ENCODE measurements at places on chromosomes 3 and 15.

GRCh38 chr15:61157933-61158332 is 71.2 kb downstream of the RORA start:
- no peak for DNase-seq

- DNase-seq, result peak; percentile 86
These were observed 1.5 kb upstream of the FBXO22 start for GRCh38 chr15:75902129-75902557.

- no peak for DNase-seq
These were observed 105.5 kb upstream of the ICE2 start for GRCh38 chr15:60584355-60584998.

DNA sequence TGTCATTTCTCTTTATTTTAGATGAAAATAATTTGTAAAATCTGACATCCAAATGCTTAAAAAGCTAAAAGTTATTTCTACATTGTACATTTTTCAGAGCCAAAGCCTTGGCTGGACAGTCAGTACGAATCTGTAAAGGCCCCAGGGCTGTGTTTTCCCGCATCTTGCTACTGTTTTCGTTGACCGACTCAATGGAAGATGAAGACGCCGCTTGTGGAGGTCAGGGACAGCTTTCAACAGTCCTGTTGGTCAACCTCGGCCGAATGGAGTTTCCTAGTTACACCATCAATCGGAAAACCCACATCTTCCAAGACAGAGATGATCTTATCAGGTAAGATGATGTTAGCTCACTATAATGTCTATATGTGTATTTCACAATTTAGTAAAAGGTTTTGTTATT is 10.0 kb downstream of the FAN1 start:
- DNase-seq, result no peak

DNA sequence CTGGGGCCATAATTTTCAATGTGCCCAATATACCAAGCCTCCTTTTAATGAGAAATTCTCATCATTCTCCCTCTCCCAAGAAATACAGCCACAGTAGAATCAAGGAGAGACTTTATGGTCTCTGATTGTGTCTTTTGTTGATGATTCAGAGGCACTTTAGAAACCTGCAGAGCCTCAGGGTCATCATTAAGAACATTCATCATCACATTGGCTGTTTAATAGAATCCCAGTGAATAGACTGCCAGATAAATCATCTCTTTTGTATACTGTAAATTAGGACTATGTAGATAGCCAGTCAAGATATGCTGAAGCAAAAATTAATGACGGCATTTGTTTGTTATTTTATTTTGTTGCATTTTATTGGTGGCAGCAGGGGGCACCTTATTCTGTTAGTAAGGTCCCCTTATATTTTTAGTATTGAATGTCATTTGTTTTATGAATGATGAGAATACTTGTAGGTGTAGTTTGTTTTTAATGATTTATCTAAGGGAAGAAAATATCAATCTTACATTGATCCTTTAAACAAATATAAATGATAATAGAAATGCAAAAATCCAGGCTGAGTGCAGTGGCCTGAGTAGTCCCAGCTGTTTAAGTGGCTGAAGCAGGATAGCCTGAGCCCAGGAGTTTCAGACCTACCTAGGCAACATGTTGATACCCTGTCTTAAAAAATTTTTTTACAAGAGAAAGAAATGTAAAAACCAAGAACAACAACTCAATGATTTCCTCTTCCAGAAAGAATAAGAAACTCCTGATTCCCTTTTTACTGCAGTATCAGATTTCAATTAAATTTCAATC is 138.8 kb downstream of the ZBBX start:
- DNase-seq, result no peak

DNA sequence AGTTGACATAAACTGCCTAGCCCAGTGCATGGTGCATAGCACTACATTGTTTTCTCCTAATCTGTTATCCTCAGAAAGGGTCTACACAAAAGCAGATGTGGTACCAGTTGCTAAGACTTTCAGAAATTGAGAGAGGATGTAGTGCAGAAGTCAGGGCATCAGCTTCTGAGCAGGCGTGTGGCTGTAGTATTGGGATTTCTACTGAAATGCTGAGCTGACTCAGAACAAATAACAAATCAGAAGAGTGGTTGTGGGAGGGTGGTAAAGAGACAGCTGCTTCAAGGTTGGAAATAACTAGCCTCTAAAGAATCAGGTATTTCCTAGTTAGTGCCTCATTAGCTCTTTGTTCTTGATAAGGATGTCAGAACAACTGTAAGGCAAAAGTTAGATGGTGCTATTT is 161.3 kb downstream of the AKAP13 start:
- no peak for DNase-seq

DNA sequence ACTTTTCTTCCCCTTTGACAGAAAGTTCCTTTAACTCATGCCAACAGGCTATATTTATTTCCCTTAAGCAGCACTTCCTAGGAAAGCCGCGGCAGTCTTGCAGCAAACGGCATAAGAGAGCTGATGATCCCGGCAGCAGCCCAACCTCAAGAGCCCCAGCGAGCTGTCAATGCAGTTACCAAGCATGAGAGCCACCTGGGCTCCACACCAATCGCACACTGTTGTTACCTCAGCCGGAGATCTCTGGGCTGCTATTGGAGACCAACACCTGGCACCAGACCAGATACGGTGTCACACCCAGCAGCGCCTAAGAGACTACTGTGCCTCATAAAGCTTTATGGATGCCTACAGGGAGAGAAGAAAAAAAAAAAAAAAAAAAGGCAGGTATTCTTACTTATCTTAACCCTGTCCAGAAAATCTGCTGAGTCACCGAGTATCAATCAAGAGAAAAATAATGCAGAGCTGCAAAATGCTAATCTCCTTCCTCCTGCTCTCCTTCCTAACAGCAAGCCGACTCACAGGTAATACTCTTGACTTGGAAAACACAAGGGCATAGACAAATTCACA is 11.7 kb downstream of the ABCC5 start:
- DNase-seq, result peak; percentile 95

- DNase-seq, result no peak
These were observed 65.5 kb downstream of the SSUH2 start for GRCh38 chr3:8579096-8579495.

DNA sequence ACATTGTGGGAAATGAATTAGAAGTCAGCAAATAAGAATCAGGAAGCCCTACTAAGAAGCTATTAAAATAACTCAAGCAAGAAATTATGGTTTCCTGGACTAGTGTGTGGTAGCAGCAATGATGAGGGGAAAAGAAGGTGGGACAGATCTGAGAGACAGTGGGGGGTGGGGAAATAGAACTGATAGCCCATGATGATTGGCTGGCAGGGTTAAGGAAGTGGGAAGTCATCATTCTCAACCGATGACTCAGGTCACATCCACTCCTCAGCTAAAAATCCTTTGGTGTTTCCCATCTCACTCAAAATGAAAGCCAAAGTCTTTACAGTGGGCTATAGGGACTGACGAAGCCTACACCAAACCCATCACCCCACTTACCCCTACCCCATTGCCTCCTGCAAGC is 153.9 kb upstream of the ARHGEF26 start:
- DNase-seq, result no peak

- DNase-seq, result no peak
These were observed 110.0 kb upstream of the ARPP21 start for GRCh38 chr3:35529337-35529736.

DNA sequence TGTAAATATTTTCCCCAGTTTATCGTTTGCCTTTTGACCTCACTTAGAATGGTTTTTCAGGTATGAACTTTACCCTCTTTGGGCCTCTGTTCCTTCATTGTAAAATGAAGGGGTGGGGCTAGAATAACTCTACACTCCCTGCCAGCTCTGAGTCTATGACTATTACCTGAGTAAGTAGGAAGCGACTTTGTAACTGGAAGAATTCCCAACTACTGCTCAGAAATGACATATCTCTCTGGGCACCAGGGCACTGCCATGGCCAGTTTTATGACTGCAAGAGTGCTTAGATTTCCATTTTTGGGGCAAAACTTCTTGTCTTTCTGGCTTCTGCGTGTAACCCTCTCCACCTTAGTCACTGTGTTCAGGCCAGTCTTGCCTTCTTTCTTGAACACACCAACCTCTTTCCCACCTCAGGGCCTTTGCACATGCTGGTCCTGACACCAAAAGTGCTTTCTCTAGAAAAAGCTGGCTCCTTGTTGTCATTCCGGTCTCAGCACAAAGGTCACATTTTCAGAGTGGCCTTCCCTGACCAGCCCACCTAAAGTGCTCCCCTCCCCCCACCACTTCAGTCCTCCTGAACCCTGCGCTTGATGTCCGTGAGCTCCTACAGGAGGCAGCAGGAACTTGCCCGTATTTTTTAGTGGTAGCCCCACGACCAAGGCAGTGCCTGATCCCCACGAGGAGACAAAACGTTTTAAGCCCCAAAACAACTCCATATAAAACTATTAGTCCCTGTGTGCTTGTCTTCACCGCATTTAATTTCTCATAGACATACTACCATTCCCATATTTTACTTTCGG is 25.6 kb downstream of the CDCP1 start:
- DNase-seq, result no peak

GRCh38 chr3:108527817-108528216 is 17.4 kb upstream of the MYH15 start:
- no peak for DNase-seq

GRCh38 chr3:101383656-101384055 is 63.3 kb upstream of the IMPG2 start:
- DNase-seq, result no peak

DNA sequence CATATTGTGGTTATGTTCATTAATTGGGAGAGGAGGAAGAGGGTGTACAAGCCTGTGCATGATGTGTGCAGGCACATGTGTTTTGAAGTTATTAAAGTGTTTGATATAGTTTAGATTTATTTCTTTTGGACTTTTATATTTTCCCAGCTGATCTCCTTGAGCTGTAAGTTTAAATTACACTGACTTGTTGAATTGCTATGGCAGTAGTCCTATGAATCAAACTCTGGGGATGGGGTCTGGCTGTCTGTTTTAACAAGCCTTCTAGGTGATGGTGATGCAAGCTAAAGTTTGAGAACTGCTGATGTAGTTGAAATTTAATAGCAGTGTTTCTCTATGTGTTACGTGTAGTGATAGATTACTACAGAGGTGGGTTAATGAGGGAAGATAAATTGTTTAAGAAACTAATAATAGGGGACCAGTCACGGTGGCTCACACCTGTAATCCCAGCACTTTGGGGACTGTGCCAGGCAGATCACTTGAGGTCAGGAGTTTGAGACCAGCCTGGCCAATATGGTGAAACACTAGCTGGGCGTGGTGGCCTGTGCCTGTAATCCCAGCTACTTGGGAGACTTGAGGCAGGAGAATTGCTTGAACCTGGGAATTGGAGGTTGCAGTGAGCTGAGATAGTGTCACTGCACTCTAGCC is 7.0 kb downstream of the ARIH1 start:
- DNase-seq, result no peak

- no peak for DNase-seq
These were observed 37.5 kb downstream of the ZNF710 start for GRCh38 chr15:90038632-90039095.

GRCh38 chr3:4776980-4777581 is 202.2 kb upstream of the BHLHE40 start:
- no peak for DNase-seq

DNA sequence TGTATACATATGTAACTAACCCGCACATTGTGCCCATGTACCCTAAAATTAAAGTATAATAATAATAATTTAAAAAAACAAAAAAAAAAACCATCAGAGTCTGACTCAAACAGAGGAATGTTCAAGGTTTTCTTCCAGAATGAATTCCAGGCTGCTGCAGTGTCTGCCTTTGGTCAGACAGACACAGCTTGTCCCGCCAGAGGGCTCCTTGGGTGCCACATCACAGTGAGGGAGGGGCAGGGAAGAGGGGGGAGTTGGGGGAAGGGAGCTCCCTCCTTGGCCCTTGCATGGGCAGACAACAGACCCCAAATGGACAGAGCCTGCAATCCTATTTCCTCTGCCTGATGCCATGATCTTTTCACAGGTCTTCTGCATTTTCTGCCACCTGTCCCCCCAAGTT is 36.5 kb downstream of the ITGB5 start:
- no peak for DNase-seq

DNA sequence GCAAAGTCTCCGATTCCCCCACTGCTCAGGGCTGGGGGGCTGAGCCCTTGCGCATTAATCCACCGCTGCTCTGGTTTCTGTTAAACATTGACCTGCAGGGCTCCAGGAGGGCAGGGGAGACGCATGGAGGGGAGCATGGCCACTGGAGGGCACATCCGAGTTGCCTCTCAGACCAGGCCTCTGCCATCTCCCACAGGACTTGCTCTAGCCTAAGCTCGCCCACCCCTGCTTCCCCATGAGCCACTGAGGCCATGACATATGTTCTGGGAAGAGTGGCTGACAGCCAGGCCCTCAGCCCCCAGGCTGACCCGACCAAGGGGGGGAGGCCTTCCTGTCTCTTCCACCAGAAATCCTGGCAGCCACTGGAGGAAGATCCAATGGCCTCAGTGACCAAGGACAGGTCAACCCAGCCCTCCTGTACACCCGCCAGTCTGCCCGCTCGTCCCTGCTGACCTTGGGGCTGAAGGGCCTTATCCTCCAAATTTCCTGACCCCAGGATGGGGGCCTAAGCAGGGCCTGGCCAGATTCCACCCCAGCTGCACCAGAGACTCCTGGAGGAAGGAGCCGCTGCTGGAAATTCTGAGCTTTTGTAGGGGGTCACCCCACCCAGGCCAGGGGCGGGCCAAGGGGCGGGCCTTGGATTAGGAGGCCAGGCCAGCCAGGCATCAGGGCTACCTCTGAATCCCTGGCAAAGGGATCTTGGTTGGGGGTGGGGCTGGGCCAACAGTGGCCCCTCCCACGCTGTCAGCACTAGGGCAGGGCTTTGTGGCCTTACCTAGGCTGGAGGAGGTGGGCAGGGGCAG is at the start of gene HYAL1:
Gene HYAL1 (minus strand): TSS at position 562 of the 803 bp plus-strand sequence. CDS start 618 bp downstream, outside the sequence.
- DNase-seq, result no peak

DNA sequence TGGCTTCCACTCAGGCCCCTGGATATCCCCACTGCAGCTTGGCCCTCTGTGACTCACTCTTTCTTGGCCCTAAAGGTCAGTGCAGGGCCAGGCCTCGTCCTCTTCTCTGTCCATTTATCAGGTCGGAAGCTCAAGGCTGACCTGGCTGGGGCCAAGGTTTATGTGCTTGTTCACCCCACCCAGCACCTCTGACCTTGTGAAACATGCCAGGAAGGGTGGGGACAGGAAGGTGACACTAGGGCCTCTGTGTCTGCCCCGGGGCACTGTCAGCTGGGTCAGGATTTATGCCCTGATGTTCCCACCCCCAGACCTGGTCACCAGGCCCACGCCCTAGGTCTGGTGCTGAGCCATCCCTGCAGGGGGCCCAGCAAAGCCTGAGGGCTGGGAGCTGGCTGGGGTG is 103.8 kb downstream of the FBLN2 start:
- DNase-seq, result no peak

DNA sequence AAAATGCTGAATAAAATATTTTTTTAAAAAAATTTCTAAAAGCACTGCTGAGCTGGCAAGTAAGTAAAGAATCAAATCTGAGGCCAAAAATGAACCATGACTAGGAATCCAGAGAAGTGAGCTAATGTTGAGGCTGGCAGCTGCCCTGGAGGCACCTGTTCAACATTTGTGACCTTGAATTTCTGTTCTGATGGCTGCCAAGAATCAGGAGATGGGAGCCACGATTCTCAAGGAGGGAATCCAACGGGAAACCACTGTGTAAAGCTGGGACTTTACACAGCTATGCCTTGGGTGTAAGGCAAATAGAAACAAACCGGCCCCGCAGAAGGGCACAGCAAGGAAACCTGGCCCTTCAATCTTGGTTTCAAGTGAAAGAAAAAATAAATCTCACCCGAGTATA is 22.7 kb downstream of the HEG1 start:
- DNase-seq, result no peak

- no peak for DNase-seq
These were observed 164.3 kb downstream of the CACNA1D start for GRCh38 chr3:53658613-53659193.
